ENCODE measurements at places on chromosomes 5 and 9.

DNA sequence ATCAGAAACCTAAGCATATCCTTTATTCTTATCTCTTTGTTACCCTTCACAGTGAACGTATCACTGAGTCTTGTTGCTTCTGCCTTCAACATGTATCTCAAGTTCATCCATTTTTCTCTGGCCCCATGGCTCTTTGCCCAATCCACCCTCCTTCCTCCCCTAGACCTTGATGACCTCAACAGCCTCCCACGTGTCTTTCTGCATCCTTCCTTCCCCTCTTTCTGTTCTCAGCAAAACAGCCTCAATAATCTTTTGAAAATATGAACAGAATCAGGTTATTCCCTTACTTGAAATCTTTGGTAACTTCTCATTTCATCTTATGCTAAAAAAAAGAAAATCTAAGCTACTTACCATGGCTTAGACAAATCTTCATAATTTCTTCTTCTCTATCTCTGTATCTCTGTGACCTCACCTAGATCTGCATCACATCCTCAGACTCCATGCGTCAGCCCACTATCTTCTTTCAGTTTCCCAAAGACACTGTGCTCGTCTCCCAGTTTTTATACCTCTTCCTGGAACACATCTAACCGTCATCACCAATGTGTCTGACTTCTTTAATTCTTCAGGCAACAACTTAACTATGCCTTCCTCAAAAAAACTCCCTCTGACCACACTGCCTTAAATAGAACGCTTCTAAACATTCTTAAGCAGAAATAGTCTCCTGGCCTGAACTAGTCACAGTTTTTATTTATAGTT, 208.0 kb downstream of the PARP8 start:
- DNase-seq: no peak

GRCh38 chr5:39654715-39655114, 229.9 kb upstream of the DAB2 start:
- DNase-seq: no peak

GRCh38 chr5:162334944-162335343, 267.4 kb downstream of the GABRG2 start:
- DNase-seq: no peak

GRCh38 chr9:96621618-96622017, 2.0 kb upstream of the CDC14B start:
- no peak for DNase-seq

DNA sequence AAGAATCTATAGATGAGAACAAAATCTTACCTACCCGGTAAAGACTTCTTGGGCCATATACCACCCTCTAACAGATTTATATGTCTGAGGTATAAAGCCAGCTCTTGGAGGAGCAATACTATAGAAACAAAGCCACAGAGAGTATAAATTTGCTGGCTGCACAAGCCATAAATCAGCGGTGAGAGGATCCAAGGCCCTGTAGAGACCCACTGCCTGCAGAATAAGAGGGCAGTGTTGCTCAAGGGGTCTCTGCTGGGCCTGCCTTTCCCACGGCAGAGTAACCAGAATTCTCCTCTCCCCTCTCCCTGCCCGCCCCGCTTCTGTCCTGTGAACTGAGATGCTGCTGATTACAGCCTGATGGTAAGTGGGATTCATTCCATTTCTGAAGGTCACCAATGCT, 89.2 kb downstream of the NDFIP1 start:
- no peak for DNase-seq

DNA sequence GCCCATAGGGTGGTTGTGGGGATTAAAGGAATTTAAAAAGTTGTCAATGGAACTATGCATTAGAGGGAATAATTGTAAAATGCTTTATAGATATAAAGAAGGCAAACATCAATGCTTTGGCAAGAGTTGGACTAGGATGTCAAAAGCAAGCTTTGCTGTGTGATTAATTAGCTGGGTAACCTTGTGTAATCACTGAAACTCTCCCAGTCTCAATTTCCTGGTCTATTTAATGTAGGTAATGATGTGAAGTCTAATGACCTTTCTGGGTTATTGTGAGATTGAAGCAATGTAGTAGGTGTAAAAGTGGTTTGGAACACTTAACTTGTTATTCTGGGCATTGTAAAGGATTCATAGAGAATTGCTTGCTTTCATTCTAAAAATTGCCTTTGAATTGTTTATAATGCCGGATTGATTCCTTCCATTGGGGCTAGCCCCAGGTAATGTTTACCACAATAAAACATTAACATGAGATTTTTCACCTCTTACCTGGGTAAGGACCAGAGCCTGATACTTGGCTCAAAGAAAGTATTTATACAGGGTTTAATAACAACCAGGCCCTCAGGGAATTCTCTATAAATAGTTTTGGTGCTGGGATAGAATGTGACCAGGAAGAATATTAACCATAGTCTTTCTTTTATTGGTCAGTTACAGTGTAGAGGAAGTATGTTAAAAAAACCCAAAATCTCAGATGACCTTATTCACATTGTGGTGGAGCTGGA, 30.0 kb upstream of the CLINT1 start:
- no peak for DNase-seq

GRCh38 chr9:102840335-102840734, 154.8 kb upstream of the CYLC2 start:
- DNase-seq: no peak

All from Caki2 (cell line).